Activated T-cell treated with anti-CD3 and anti-CD28 coated beads, Interleukin-2, amount 50 U/mL, for 4 hours (primary cell): ENCODE measurements at places on chromosomes 12 and 14. TPM values are rescaled to one million over a fixed set of nuclear protein-coding genes. Genes with fewer than 3 reads are reported as not detected.

- DNase-seq, result no peak
These were observed 2.7 kb downstream of the LRP1 start for GRCh38 chr12:57130941-57131340.

GRCh38 chr12:59578254-59578653 lies 17.6 kb upstream of the SLC16A7 start:
- DNase-seq, result no peak

GRCh38 chr12:66852765-66853164 lies 173.9 kb upstream of the GRIP1 start:
- no peak for DNase-seq

DNA sequence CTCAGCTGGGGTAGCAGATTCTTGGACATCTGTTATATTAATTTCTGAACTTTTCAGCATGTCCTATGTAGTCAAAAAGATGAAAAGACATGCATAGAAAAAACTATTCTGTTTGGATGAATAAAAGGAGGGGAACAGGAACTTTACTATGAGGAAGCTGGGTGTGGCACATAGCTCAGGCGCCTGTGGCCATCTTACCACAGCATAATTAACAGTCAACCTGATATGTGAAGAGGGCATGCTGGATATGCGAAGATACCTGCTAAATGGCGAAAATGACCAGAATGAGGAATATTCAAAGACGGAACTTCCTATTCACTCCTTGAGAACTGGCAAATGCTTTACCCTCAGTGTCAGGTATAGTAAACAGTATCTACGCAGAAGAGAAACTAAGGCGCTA lies 18.4 kb downstream of the SETD3 start:
- no peak for DNase-seq

DNA sequence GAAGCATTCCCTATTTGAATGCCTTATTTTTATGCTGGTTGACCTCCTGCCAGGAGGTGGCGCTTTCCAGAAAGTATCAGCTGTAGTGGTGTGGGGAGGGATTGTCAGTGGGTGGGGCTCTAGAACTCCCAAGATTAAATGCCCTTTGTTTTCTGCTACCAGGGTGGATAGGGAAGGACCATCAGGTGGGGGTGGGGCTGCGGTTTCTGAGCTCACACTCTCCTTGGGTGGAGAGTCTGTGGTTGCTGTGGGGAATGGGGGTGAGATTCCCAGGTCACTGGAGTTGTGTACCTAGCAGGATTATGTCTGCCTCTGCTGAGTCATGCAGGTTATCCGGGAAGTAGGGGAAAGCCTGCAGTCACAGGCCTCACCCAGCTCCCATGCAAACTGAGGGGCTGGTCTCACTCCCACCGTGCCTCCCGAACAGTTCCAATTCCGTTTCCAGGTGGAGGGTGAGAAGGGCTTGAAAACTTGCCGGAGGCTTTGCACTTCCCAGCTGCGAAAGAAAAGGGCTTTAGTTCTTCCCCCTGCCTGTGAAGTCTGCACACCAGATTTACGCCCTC lies 68.3 kb downstream of the ALG10B start:
- DNase-seq, result no peak

DNA sequence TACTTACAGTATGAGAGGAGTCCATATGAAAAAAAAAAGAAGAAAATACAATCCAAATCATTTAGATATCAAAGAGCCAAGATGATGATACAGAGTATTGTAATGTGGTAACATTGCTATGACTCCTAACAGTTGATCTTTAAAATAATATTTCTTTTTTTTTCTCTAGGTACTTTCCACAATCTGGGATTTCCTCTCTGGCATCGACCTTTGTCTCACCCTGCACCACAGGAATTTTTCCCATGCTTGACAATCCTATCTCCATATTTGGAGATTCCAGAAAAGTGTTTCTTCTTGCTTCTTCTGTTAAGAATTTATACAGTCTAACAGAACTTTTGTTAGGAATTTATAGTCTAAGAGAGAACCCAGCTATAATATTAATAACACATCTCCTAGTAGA lies 184.4 kb downstream of the ITPR2 start:
- DNase-seq, result no peak

DNA sequence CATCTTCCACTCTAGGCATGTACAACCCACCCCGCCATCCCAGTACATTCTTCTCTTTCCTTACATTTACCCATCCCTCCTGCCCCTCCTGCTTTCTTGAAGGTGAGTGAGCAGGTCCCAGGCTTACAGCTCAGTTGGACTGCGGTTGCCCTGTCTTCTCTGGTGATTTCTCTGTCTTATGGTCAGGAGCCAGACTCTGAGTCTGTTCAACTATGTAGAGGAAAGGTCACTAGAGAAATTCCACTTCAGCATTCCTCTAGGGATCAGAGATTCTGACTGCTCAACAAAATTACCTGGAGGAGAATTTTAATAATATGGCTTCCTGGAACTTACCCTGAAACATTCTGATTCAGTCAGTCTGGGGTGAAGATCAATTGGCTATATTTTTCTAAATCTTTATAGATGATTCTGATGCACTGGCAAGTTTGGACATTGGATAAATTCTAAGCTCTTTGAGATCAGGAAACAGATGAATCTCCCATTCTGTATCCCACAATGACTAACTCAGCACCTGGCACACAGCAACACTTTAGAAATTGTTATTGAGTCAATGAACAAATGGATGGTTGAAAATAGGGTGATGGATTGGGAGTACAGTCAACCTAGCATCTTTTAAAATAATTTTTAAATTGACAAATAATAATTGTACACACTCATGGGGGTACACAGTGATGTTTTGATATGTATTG lies 128.6 kb upstream of the HIF1A start:
- DNase-seq, result no peak

DNA sequence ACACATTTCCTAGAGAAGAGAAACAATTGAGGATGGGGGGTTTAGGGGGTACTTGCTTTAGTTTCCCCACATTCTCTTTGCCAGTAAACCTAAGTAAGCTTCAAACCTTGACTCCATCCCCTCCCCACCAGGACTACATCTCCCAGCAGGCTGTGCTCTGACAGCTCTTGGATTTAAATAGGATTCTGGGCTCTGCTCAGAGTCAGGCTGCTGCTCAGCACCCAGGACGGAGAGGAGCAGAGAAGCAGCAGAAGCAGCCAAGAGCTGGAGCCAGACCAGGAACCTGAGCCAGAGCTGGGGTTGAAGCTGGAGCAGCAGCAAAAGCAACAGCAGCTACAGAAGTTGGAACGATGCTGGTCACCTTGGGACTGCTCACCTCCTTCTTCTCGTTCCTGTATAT lies 20.6 kb downstream of the RDH12 start:
- no peak for DNase-seq

GRCh38 chr12:57579677-57580465 lies 11.1 kb upstream of the PIP4K2C start:
- no peak for DNase-seq

DNA sequence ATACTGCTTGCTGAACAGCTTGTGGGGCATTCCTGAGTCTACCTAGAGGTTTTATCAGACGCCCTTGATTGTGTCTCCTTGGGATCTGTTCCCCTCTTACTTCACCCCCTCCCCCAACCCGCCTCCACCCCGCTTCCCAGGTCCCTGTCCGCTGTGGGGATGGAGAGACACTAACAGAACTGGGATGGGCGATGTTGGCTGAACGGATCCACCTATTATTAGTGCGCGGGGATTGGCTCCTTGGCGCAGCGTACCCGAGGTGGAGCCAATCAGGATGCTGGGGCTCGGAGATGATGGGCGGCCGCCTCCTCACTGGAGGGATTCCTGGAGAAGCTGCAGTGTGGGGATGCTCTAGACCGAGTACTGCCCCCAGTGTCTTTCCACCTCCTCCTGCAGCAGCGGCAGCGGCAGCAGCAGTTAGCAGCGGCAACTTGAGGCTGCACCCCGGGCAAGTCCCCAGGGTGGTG lies at the start of gene SYT1:
Gene SYT1 (plus strand): TSS at position 372 of the 467 bp plus-strand sequence.
- no peak for DNase-seq

DNA sequence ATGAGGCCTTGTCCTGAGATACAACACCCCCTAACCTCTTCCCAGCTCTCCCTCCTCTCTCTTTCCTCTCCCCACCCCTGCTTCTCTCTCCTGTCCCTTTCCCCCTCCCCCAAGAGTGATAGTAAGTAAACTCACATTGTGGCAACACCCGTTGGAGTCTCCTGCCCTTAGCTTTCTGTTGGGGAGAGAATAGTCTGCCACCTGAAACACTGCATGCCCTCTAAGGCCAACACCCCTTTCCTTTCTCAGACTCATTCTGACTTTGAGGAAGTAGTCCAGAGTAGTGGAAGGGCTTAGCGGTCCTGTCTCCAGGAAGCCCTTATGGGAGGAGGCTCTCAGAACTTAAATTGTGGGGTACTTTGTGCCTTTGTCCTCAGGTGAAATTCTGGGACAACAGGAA lies 95.2 kb downstream of the PRKCH start:
- DNase-seq, result no peak

- DNase-seq, result no peak
These were observed 17.1 kb downstream of the ACTN1 start for GRCh38 chr14:68961781-68962584.

GRCh38 chr12:120886199-120887018 lies 17.7 kb downstream of the SPPL3 start:
- no peak for DNase-seq

DNA sequence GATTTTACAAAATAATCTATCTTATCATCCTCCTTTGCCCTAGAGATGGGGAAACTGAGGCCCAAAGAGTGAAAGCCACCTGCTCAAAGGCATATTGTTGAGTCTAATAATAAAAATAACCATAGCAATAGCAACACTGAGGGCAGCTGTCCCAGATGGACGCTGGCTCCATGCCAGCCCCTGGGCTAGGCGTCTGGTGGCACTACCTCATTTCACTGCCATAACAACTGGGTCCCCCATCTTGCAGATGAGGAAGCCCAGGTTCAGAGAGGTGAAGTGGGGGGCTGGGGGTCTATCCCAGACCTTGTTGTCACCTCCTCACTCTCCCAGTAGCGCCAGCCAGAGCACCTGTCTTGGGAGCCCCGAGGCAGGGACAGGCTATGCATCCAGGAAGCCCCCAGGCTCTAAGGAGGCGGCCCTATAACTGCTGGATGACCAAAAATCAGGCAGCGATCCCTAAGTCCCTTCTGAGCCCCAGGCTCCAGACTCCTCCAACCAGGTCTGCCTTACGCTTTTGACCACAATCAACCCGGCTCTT lies 12.8 kb downstream of the BDKRB2 start:
- no peak for DNase-seq

- no peak for DNase-seq
These were observed 228.9 kb upstream of the AMIGO2 start for GRCh38 chr12:47308672-47309071.

The PXN gene
- 49.2 TPM for total RNA-seq

The KRT75 gene
- total RNA-seq, result not detected

The SLC10A1 gene
- not detected for total RNA-seq

The SMIM41 gene
- not detected for total RNA-seq

The RTL1 gene
- not detected for total RNA-seq

The GPR132 gene
- 16.8 TPM for total RNA-seq

The DNAI7 gene
- total RNA-seq, result not detected

The HOTAIR gene
- not detected for total RNA-seq

The CLEC2A gene
- not detected for total RNA-seq
